ENCODE measurements at places on chromosomes 13 and 19.

DNA sequence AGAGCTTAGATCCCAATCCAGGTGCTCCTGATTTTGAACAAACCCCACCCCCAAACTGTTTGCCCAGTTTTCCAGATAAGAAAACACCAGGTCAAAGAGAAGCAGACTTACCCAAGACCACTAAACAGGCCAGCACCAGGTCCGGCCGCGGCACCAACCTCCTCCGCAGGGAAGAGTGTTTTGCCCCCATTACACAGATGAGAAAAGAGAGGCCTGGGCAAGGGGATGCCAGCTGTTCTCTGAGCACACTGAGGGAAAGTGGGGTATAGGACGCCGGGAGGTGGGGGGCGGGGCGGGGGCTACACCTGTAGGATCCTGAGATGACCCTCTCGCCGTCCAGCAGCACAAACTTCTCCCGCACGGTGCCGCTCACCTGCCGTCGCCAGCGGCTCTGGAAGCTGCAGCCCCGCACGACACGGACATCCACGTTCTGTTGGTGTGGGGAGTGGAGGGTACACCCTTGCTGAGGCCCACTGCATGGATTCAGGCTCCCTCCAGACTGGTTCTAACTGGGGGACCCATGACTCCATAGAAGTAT, 3.1 kb downstream of the SPACA4 start:
- no peak for DNase-seq

DNA sequence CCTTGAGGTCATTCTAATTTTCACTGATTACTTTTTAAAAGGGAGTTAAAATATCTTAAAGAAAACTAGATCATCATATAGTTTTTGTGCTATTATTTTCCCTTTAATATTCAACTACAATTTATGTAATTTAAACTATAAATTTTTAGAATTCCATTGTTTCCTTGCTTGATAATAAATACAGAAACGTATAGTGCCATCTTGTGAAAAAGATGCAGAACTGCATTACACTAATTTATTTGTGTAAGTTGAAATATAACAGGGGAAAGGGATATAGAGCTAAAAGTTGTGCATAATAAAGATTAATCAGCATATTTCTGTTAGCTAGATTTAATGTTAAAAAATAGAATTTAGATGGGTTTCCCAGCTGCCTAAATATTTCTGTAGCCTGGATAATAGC, 61.5 kb upstream of the TDRD3 start:
- peak; percentile 28 for DNase-seq

- DNase-seq = no peak
Measured at GRCh38 chr13:79527698-79528097, 46.7 kb downstream of the NDFIP2 start.

DNA sequence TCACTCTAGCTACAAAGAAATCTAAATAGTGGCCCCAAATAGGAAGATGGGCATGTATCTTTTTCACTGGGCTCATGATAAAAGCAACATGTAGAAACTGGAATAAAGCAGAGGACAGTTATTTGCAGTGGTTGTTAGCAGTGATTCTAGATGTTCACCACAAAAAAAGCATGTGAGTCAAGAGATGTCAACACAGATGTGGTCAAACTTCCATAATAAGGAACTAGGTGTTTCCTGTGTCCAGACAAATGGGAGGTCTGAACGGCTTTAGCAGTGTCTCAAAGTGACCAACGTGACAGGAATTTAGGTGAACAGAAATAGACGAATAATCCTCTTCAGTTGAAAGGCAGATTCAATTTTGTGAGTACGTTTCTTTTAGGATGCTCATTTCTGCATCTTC, 162.7 kb downstream of the TBC1D4 start:
- DNase-seq = peak; percentile 63

DNA sequence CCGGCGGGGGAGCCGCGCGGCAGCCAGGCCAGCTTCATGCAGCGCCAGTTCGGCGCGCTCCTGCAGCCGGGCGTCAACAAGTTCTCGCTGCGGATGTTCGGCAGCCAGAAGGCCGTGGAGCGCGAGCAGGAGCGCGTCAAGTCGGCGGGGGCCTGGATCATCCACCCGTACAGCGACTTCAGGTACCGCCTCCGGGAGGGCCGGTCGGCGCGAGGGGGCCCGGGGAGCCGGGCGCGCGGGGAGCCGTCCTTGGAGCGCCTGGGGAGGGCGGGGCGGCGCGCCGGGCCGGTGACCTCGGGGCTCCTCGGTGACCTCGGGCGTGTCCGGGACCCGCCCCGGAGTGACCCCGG, 690 bp downstream of the HCN2 start:
- peak; percentile 59 for DNase-seq

DNA sequence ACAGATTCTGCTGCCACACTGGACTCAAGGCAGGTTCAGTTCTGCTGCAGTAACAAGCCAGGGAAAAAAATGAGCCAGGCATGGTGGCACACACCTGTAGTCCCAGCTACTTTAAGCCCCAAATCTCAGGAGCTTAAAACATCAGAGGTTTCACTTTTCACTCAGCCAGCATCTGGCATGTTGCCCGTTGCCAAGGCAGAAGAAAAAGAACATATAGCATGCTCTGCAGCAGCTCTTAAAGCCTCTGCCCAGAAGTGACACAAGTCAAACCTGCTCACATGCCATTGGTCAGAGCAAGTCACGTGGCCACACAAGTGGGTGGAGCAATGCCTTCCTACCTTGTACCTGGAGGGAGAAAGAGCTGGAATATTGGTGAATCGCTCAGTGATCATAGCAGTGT, 14.7 kb upstream of the ADGRE5 start:
- DNase-seq = peak; percentile 83

- DNase-seq = no peak
Measured at GRCh38 chr13:51357928-51358595, 18.6 kb downstream of the SERPINE3 start.

DNA sequence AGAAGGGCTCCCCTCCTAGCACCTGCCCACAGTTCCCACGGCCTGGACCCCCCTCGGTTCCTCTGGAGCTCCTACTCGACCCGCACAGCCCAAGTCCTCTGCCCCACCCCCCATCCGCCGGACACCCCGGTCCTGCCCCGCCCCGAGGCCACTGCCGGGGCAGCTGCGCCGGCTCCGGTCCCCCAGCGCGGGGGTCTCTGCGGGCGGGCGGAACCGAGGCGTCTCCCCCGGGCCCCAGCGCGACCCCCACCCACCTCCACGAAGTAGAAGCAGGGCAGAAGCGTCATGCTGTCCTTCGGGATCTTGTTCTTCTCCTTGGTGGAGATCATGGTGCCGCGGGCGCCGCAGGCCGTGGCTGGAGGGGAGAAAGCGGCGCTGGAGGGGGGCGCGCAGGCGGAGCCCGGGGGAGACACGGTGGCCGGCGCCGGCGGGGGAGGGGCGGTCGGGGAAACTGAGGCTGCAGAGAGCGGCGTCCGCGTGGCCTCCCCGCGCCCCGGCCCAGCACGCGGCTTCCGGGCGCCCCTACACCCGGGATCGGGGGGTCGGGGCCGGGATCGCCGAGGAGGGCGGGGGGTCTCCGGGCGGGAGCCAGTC, 427 bp downstream of the PLPPR3 start:
- no peak for DNase-seq

DNA sequence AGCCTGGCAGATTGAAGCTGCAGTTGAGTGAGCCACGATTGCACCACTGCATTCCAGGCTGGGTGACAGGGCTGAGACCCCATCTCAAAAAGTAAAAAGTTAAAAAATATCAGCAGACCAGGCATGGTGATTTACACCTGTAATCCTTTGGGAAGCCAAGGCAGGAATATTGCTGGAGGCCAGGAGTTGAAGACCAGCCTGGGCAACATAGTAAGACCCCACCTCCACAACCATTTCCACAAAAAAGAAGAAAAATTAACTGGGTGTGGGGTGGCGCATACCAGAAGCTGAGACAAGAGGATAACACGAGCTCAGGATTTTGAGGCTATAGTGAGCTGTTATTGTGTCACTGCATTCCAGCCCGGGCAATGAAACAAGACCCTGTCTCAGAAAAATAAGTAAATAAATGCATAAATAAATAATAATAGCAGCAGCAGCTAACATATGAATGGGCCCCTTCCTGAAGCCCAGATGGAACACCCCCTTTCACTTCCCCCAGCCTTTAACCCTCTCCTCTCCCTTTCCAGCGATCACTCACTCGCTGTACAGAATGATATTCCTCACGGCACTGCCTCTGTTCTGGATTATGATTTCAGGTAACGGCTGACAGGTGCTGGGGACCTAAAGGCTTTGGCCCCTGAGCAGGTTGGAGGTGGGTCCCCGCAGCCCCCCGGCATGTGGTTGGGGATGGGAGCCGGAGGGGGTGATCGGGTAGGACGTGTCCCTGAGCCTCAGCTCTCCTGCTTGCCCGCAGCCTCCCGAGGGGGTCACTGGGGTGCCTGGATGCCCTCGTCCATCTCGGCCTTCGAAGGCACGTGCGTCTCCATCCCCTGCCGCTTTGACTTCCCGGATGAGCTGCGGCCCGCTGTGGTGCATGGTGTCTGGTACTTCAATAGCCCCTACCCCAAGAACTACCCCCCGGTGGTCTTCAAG, 3.2 kb downstream of the MAG start:
- no peak for DNase-seq

- peak; percentile 98 for DNase-seq
Measured at GRCh38 chr19:50427997-50428425, 4.7 kb upstream of the MYBPC2 start.

GRCh38 chr19:24060687-24061356, 26.2 kb upstream of the ZNF254 start:
- DNase-seq = no peak

- DNase-seq = no peak
Measured at GRCh38 chr19:49231804-49232203, 74.2 kb downstream of the TRPM4 start.

DNA sequence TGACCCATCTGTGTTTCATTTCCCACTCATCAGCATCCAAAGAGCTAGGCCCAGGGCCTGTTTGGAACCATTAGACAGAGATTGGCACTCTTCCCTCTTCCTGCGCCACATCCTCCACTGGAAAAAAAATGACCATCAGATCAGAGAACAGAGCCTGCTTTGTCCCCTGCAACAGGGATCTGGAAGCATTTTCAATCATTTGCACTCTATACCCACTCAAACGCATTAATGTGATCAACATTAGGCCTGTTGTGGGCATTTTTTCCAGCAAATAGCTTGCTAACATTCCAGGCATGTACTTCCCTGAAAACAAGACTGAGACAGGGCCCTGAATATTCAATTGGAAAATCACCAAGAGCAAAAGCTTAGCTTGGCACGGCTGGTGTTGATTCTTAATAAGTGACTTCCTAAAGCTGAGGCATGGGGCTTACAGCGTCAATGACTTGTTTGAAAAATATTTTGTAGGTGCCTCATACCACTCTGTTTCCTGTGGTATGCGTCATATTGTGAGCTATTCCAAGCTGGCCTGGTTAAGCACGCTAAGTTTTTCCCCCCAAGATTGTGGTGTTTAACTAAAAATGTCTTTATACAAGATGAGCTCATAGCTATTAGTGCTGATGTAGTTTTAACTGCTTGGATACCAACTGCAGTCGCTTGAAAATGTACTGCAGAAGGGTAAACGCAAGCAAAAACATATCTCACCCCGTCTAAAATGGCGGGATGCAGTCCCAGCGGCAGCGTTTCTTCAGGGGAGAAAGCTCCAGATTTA, 404.4 kb downstream of the SPRY2 start:
- DNase-seq = no peak

GRCh38 chr13:108834193-108834592, 204.8 kb downstream of the MYO16 start:
- DNase-seq = no peak

- no peak for DNase-seq
Measured at GRCh38 chr13:21304256-21304655, 127.8 kb downstream of the MRPL57 start.

GRCh38 chr13:45439008-45439407, 20.8 kb upstream of the SLC25A30 start:
- no peak for DNase-seq

GRCh38 chr13:44116562-44117332, 237.0 kb downstream of the LACC1 start:
- DNase-seq = peak; percentile 70

DNA sequence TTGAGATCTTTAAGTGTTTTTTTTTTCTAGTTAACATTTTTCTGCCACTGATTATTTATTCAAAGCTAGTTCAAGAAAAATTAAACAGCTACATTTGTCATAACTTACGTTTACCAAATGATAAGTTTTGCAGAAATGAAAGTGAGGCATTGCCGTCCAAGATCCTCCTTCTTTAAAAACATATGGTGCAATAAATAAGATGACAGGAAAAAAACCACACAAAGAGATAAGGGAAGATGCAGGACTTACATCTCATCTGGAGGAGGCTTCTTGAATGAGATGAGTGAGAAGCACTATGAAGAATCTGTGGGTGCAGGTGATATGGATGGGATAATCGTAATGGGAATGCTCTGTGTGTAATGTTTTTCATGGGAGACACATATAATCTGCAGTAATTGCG, 12.4 kb downstream of the TNFSF13B start:
- peak; percentile 61 for DNase-seq

DNA sequence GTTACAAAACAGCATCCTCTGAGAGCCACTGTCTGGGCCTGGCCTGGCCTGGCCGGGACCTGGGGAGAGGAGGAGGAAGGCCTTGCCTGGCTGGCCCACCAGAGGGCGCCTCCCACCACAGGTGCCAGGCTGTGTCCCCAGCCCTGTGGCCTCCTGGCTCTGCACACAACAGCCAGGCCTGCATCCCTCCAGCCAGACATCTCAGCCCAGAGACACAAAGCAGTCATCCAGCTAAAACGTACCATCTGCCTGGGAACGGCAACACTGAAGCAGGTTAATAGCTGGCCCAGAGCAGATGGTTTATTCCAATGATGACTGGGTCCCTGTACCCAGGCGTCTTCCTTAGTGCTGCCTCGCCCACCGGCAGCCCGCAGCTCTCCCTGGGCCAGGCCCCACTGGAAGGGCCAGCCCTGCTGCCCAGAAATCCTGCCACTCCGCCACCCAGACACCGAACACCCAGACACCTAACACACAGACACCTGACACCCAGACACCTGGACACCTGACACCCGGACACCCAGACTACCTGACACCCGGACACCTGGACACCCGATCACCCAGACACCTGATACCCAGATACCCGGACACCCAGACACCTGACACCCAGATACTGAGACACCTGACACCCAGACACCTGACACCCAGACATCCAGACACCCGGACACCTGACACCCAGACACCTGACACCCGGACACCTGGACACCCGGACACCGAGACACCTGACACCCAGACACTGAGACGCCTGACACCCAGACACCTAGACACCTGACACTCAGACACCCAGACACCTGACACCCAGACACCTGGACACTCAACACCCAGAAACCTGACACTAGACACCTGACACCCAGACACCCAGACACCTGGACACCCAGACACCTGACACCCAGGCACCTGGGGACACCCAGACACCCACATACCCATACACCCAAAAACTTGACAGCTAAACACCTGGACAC, 20.1 kb downstream of the C19orf12 start:
- DNase-seq = peak; percentile 87

DNA sequence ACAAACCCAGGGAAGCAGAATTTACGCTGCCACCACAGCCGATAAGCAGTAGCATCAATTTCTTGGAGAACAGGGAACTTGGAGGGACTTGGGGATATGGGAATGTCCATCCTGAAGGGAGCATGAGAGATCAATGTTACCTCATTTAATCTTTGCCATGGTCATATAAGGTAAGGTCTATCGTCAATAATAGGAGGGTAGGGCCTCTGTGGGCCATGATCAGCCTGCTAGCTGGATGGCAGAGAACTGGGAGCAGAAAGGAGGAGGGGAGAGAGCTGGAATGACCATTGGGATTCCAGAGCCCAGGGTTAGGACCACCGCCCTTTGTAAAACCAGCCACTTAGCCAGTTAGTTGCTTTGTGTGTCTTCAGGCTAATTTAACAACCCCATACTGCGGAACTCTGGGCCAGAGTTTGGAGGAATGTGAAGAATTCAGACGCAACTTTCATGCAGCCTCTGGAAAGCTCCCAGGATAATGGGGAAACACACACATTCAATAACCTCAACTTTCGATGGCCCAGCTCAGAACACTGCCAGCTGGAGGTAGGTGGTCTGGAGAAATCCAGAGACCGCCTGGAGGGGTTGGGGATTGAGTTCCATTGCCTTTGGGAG, 40.3 kb downstream of the ZNF557 start:
- no peak for DNase-seq

Measured in suppressor macrophage (primary cell).